ENCODE measurements at places on chromosomes 1 and 21.
A peak's percentile ranks its signal among the peaks of the same experiment; 100 is the strongest.

- DNase-seq, result peak; percentile 50
Observed at GRCh38 chr1:216617081-216617875, 106.0 kb downstream of the ESRRG start.

DNA sequence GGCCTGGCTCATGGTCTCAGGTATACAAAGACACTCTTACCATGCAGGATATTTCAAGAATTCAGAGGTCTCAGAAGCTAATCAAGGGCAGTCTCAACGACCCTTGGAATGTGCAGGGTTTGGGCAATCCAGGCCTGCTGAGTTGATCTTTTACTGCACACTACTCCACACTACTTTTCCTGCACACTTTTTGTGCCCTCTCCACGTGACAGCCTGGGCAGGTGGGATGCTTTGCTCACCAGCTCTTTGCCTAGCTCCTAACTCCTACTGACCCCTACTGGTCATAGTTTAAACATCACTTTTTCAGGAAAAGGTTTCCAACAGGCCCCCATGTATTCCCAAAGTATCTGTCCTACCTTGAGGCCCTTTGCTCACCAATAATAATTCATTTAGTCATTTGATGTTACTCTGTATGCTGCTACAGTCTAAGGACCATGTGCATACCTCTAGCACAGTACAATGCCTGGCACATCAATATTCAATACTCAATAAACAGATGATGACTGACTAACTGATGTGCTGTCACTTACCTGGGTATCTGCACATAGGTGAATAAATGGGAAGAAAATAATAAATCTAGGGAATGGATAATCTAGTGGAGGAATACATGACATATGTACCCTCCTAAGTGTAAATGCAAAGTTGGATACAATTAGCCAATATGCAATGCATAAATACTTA is 9.6 kb downstream of the DUSP23 start:
- peak; percentile 12 for DNase-seq

DNA sequence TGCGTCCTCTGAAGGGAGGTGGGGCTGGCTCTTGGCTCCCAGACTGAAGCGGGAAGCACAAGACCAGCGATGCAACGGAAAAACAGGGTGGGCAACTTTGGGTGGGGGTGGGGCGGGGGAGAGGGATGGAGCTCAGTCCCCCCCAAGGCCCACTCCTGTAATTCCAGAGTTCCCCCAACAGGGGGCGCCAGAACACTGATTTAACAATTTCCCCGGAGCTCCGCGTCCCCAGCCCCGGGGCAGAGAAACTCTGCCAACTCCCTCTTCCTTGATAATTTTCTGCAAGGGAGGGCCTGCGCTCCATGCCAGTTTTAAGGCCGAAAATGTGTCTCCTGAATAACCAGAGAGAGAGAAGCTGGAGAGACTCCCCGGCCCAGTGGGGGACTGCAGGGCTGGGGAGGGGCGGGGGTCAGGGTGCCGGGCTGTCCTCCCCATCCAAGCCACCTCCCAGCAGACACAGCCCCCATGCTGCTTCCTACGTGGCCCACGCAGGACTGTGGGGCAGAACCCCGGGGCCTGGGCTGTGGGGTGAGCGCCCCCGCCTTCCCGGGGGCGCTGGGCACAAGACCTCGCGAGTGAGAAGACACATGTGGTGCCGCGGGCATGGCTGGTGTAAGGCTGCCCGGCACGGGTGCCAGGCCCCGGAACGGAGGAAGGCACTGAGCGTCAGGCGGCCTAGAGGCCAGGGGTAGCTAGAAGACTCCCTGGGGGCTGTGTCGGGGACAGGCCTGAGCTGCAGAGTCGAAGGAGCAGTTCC is 51.4 kb downstream of the KIF21B start:
- peak; percentile 52 for DNase-seq

- DNase-seq, result no peak
Observed at GRCh38 chr1:12527564-12527963, 90.4 kb downstream of the DHRS3 start.

DNA sequence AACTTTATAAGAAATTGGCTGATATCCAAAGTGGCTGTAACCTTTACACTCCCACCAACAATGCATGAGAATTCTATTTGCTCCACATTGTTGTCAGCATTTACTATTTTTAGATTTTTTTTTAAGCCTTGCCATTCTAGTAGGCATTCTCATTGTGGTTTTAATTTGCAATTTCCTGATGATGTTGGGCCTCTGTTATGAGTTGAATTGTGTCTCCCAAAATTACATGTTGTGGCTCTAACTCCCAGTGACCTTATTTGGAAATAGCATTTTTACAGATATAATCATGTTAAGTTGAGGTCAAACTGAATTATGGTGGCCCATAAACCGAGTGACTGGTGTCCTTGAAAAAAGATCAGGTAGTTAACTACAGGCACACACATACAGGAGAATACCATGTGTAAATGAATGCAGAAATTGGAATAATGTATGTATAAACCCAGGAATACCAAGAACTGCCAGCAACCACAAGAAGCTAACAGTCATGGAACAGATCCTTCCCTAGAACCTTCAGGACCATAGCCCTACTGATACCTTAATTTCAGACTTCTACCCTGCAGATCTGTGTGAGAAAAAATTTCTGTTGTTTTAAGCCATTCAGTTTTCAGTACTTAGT is 348.8 kb upstream of the DAB1 start:
- DNase-seq, result no peak
